ENCODE measurements at places on chromosomes 4 and X.

- no peak for DNase-seq
Measured at GRCh38 chrX:37476571-37477170, 94.8 kb upstream of the LANCL3 start.

DNA sequence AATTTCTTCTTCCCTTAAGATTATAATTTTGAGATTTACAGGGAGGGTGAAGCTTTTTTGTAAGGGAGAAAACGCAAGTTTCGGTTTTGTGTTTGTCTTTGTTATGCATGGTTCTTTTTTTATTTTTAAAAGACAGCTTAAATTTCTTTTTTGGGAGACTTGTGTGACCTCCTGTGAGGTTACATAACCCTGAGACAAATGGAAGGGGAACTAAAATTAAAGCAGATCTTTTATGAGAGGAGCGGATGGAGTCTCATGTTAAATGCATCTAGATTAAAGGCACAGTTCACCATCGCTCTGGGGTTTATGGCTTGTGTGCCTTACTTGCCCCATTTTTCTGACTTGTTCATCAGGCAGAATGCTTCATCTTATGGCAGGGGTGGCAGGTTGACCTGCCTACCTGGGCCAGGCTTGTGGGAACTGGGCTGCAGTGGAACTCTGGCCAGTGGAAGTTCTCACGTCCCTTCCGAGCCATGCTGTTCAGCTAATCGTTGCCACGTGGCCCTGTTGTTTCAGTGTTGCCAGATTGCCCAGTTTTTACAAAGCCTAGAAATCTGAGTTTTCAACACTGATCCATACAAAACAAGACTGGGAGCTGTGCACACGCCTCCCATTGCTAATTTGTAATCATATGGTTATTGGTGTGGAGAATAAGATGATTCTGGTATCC is 291.8 kb downstream of the ARHGAP10 start:
- DNase-seq = no peak

DNA sequence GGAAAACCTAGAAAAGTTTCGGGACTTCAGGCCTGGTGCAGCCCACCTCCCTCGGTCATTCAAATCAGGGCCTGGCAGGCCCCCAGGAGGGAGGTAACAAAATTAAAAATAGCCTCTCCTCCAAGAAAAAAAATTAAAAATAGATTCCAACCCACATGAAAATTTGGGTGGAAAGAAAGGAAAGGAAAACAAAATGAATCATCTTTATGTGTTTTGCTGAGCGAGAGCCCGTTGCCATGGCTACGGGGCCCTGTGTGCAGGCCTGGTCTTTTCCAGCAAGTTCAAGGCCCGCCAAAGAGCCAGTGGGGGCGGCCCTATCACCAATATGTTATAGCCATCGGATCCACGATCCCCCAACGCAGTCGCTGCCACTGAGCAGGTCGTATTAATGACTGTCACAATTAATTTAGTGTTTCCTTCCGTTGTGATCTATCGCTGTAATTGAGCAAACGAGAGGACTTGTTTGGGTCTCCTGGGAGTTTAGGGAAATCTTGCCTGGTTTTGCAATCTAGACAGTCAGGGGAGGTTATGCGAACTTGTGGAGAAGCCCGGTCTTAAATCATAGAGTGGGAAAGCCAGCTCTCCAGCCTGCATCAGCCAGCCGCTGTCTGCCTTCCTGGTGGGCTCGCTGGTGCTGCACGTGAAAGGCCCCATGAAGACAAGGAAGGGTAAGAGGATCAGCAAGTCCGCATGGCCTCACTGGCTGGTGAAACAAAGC is 452.4 kb downstream of the BCOR start:
- DNase-seq = peak; percentile 28

DNA sequence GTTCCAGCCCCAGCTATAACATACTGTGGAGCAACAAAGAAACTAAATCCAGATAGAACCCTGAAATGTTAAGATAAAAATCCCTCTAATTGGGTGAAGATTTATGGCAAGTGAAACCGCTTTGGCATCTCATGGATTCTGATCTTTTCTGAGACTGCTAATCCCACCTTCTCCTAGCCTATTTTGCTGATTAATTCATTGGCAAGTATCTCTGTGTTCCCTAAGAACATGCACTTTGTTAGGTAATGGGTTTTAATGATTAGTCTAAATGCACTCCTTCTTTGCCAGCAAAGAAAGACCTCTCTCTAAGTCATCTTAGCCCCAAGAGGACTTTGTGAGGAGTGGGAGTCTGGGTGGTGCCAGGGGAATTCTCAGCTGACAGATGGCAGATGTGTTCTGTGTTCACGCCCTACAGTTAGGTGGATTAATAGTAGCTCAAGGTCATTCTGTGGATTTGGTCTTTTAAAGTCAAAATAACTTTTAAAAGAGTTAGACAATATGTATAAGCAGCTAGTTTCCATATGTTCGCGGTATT is 171.3 kb downstream of the UNC5C start:
- no peak for DNase-seq

GRCh38 chr4:139297001-139297410 is 4.3 kb upstream of the NAA15 start:
- DNase-seq = no peak

DNA sequence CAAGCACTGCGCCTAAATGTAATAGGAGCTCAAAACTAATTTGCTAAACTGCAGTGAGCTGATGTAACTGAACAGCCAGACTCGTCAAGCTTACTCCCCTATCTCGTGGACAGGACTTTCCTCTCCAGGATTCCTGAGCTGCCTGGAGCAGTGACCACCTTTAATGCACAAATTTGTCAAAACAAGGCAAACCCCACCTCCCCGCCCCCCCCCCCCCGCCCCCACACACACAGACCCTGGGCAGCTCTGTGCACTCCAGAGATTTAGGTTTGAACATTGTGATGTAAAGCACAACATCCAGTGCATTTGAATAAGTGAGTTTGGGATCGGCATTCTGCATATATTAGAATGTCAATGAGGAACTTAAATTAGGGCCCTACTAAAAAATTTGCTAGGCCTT is 77.7 kb upstream of the DHX15 start:
- DNase-seq = no peak

DNA sequence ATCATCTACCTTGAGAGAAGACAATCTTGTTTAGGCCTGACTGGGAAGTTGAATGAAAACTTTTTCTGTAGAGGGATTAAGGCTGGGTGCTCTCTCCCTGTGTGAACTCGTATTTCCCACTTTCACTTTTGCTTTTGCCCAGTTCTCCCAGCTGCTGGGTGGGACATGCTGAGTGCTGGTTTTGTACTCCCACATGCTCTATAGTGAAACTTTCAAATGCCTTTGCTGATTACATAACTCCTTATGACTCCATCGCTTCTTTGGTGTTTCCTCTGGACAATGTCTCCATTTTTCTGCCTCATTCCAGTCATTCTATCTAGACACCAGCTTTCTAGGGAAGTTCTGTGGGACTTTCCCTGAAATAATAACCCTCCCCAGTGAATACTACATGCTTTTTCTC is 100.5 kb downstream of the CLNK start:
- DNase-seq = no peak

DNA sequence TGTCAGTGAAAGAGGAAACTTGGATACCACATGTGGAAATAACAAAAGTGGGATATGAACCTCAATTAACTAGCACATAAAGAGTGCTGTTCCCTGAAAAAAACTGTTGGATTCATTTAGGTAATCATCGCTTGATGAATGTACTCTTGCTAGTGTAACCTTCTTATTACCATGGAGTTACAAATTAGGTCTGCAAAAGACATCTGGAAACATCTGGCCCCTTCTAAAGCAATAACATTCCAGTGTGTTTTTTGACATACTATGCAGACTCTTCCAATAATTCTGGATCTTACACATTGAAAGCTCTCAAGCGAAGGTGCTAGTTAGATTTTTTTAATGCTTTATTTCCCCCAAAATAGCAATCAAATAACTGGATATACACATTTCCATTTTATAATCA is 134.6 kb downstream of the ATP10D start:
- DNase-seq = no peak

DNA sequence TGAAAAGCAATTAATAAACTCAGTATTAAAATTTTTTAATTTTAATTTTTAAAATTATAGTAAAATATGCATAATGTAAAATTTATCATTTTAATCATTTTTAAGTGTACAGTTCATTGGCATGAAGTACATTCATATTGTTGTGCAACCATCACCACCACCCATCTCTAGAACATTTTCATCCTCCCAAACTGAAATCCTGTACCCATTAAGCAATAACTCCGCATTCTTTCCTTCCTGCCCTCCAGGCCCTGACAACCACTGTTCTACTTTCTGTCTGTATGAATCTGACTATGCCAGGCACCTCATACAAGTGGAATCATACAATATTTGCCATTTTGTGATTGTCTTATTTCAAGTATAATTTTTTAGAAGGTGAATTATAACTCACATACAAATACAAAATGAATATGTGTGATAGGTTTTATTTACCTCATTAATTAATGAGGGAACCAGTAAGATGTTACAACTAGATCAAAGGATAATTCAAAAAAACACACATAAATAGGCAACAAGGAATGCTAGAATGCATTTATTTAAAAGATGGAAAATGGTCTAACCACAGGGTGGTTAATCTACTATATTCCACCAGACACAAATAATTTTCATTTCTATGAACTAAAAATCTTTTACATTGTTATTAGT is 13.1 kb upstream of the AFF1 start:
- DNase-seq = no peak

DNA sequence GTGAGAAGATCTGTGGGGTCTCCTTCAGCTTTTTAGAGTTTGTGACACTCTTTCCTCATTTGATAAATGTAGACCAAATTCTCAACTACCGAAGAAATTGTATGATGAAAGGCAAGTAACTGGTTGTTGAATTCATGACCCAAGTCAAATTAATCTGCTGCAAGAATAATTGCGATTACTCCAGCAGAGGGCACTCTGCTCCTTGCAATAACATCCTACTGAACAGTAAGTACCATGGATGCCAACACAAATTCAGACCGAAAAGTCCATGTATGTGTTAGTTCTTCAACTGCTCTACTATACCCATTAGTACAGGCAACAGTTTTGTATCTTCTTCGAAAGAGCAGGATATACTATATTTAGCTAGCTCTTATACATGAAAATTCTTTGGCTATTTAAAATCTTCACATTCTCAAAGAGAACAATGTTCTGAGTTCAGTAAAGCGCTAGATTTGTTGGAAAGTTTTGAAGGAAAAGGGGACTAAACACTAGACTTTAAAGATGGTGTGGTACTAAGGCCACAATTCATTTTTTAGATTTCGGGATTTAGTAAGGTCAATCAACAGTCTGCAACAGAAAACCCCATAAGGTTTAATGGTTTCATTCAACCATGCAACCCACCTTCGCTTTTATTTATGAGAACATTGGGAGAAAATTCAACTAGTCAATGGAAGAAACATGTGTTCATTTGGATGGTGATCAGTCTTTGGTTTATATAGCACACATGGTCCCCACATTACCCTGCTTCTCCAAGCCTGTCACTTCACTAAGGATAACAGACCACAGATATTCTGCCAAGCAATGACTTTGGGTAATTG is 105.4 kb upstream of the TBC1D9 start:
- DNase-seq = peak; percentile 57

- no peak for DNase-seq
Measured at GRCh38 chrX:20042221-20042620, 51.4 kb upstream of the BCLAF3 start.

DNA sequence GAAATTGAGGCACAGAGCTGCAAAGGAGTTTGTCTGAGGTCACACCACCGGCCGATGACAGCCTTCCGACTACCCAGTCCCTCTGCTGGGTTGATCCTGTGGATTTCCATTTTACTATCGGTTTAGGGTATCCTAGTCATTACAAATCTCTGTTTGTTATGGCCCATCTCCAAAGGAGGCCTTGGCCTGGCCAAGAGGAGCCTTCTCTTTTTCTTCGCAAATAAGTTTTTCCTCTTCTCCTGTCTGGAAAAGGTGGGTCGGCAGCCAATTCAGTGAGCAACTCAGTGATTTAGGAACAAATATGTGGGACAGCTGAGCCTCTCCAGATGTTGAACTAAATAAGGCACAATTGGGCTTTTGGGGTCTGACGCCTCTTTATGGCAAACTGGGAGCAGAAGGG is 169.2 kb upstream of the RBPJ start:
- no peak for DNase-seq

DNA sequence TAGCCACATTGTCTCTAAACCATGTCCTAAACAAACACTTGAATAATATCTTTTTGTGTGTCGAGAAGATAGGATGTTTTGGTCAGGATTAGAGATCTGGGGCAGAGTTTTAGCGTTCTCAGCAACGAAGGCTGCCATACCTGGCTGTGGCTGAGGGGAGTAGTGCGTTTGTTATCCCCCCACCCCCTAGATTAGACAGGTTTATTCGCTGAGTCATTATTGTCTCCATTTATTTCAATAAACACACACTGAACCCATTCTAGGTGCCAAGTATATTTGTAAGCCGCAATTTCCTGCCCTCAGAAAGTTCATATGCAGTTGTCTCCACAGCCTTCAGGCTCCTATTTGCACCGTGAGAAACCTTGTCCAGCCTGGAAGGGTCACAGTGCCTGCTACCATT is 1684.8 kb upstream of the TENM3 start:
- no peak for DNase-seq

DNA sequence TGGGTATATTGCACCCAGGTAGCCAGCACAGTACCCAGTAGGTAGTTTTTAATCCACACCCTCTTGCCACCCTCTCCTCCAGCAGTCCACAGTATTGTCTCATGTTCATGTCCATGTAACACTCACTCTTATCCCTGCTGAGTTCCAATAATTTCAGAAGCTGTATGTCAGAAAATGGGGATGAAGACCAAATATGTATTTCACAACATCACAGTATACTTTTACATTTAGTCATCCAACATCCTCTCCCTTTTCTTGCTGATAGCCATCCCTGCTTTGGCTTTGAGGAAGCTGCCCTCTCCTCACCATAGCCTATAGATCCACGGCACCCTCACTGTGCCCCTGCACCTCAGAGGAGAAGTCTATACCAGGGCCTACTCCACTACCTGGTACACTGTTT is 126.0 kb upstream of the LDB2 start:
- DNase-seq = no peak

DNA sequence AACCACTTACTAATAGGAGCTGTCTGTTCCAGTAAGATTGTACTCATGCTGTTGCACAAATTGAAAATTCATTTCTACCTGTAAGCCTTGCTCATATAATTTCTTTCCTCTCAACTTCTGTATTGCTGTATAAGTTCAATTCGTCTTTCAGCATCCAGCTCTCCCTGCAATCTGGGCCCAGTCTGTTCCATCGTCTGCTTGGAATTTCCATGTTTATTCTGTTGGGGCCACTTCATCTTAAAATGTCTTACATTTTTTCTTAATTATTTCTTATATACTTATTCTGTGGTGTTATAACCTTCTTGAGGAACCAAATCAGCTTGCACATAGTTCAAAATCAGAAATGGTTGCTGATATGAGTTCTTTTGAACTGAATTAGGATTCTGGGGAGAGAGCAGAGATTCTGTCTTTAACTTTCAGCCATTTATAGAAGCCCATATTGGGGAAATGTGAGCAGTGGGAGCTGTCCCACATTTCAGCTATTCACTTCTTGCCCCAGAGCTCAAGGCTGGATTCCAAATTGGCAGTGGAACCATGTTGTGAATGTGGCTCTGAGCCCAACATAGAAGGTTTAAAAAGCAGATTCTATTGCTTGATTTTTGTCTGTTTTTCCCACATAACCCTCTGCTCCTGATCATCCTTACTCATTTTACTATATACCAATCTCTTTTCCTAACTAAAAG is 291.9 kb downstream of the BMPR1B start:
- no peak for DNase-seq
